ENCODE measurements at places on chromosomes 4 and X.
A peak's percentile ranks its signal among the peaks of the same experiment; 100 is the strongest.

DNA sequence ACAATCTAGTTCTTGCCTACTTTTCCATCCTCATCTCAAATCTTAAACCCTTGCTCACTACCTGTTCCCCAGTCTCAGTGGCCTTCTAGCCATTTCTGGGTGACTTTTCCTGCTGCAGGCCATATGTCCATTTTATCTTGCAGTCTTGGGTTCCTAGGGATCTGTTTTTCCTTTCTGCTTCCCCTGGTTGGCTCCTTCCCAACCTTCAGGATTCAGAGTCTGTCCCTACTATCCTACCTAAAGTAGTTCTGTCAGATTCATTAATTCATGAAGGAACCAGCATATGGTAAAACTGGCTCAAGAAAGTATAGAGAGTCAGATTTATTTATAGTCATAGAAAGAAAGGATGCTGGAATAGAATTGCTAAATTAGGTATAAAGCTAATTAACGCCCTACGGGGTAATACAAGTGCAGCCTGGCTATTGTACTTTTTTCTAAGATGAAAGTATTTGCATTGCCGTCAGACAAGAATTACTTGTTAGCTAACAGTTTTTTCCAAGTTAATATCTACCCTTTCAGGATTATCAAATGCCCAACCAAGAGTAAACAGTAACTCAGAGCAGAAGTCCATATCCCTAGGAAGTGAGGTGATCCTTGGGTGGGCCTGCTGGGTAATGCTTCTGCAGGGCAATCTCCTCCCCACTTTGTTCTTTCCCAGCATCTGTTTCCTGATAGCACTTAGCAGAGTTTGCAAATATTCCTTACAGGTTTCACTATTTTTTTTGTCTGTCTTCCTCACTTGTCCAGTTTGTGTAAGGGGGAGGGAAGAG is 63.6 kb downstream of the REPS2 start:
- no peak for DNase-seq

GRCh38 chr4:54731552-54731951 is 73.8 kb downstream of the KIT start:
- no peak for DNase-seq

- no peak for DNase-seq
Observed at GRCh38 chr4:14596028-14596427, 406.3 kb upstream of the CPEB2 start.

DNA sequence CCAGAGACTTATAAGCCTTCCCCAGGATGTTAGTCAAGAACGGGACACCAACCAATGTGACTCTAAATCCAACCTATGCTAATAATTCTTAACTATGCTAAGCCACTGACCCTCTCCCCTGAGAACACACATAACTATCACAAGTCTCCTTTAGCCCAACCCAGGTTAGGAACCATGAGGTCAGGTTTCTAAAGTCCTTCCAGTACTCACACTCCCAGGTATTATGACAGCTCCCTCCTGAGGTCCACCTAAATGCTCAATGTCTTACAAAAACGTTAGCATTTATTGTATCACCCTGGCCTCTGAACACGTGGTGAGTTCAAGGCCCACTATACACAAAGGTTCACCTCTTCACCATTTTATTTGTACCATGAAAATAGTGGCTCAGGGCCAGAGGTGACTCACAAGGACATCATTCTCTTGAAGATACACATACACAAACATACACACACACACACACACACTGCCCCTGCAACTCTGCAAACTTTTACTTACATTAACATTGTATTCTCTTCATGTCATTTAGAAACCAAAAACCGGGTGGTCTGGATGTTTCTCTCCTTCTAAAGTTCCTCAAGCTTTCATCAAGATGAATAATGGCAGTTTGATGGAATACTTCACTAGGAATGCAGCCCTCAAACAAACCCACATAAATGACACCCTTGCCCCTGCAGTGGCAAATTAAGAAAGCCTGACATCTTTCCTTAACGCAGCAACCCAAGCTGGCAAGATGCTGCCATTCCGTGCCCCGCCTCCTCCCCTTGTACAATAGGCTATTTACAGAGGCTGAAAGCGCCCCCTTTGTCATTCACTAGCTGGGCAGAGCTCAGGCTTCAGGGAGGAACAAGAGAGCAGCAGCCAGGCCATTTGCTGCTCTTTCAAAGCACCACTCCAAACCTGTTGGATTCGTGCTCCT is 17.7 kb downstream of the ACSL1 start:
- DNase-seq: peak; percentile 49

DNA sequence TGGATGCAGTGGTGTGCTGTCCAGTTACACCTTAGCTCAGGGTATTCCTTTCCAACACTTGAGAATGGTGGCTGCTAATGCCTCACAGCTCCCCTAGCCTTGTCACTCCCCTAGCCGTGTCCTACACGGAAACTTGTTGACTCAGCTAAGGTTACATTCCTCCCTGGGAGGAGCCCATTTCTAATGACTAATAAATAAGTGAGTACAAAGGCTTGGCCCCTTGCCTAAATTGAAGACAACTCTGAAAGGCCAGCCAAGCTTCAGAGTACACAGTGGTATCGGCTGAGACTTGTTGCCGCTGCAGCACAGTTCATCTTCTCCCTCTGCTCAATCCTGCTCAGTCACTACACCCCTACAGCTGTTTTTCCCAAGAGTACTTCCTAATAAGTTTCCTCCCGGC is 21.2 kb upstream of the SLC25A31 start:
- DNase-seq: peak; percentile 24

- no peak for DNase-seq
Observed at GRCh38 chrX:23783589-23784469, 856 bp downstream of the SAT1 start.

- no peak for DNase-seq
Observed at GRCh38 chr4:13912966-13913365, 285.4 kb upstream of the BOD1L1 start.

GRCh38 chrX:26925088-26925487 is 538.1 kb downstream of the PPP4R3C start:
- DNase-seq: no peak

- DNase-seq: peak; percentile 52
Observed at GRCh38 chr4:37689353-37690095, 3.3 kb upstream of the RELL1 start.

- DNase-seq: no peak
Observed at GRCh38 chr4:105113800-105114199, 32.9 kb upstream of the TET2 start.

GRCh38 chrX:153775293-153776119 is 5.3 kb upstream of the SRPK3 start:
- DNase-seq: peak; percentile 14

DNA sequence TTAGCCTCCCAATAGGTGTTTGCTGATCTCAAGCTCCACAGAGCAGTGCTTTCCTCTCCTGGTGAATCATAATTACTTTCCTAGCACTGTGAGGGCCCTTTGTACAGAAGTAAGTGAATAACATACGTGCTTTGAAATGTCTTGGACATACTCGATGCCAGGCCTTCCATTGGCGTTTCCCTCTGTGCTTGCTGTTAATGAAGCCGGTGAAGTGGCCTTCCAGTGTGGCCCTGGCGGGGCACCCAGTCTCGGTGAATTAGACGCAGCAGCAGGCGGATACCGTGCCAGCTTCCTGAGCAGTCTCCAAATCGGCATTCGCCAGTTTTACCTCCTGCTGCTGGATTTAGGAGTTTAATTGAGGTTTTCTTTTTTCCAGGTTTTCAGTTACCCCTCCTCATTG is 132.3 kb downstream of the HMX1 start:
- no peak for DNase-seq

DNA sequence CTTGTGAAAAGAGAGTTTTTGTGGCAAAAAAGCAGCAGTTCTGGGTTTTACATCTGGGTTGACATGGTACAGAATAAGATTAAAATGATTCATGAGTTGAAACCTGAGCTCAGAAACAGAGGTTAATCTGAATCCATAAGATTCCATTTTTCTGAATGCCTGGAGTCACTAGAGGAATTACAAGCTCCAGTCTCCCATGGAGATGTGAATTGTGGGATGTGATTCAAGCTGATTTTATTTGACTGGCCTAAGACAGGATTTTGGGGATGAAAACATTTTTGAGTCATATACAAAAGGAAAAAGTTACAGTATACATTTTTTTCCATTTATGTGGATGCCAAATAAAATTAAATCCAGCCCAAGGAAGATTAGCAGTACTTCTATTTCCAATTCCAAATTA is 161.1 kb downstream of the RBM46 start:
- DNase-seq: no peak

GRCh38 chr4:139907001-139907809 is 241.6 kb downstream of the MGST2 start:
- DNase-seq: no peak

DNA sequence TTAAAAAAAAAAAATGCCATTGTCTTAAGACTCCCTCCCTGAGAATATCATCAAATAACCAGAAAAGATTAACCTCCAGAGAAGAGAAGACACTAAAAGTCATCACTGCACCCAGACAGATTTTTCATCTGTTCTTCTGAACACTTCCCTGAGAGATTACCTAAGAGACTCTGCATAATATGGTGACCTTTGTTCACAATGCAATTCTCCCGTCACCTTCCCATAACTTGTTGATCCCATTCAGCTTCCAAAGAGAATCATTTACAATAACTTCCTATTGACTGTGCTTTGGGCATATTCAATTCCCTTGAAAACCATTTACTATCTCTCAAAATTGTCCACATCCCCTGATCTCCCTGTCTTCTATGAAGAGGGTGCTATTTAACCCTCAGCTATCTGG is 85.1 kb upstream of the SMAD1 start:
- DNase-seq: no peak

DNA sequence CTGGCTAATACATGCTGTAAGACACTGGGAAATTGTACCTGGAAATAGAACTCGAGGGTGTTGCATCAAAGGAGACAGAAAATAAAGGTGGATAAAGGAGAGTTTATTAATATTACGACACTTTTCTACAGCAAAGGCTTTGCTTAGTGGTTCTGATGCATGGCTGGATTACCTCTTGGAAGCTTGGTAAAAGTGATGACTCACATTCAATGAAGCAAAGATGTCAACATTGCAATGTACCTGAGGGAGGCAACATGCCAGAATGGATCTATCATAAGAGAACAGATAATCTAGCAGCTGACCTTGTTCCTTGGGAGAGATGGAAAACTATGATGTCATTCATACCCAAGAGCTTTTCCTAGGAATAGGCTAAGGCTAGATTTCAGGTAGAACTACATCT is 735.1 kb upstream of the DIAPH2 start:
- DNase-seq: no peak

GRCh38 chr4:136743238-136743637 is 789.1 kb downstream of the PCDH18 start:
- DNase-seq: no peak

- DNase-seq: no peak
Observed at GRCh38 chr4:102218656-102219055, 126.6 kb downstream of the SLC39A8 start.

DNA sequence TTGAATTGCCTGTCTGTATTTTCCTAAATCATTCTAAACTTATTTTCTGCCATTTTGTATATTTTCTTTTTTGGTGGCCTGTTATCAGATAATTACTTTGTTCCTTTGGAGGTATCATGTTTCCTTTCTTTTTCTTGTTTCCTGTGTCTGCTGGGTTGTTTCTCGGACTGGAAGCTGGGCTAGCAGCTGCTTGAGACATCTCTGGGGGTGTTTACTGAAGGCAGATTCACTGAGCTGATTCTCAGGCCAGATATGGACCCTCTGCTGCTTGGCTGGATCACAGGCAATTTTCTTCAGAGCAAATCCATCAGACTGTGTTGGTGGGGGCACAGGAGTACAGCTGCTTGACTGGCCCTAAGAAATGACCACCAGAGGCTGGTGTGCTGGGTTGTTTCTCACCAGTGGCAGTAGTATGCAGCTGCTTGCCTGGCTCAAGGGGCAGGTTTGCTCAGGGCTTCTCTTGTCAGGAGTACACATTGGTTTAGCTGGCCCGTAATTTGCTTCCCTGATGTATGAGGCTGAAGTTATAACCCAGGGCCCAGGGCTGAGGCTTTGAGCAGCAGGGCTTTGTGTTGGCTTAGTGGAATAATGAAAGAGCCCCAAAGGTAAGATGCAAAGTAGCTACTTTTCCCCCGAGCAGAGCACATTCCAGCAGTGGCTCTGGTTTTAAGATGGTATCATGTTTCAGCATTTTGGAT is 680.6 kb downstream of the TECRL start:
- DNase-seq: no peak

DNA sequence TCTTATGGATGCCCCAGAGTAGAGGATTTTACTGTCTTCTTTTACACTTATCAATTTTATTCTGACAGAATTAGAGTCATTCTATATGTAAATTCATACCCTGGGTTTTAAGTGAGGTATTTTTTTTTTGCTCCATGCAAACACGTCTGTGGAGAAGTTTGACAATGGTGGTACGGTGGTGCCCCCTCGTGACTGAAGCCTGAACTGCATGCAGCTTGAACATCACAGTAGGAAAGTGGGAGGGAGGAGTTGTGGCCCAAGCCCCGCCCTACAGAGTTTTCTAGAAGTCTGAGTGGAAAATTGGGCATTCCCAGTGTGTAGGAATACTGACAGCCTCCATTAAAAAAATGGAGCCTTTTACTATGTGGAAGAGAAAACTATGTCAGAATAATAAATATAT is 73.3 kb upstream of the RAB40AL start:
- peak; percentile 82 for DNase-seq

DNA sequence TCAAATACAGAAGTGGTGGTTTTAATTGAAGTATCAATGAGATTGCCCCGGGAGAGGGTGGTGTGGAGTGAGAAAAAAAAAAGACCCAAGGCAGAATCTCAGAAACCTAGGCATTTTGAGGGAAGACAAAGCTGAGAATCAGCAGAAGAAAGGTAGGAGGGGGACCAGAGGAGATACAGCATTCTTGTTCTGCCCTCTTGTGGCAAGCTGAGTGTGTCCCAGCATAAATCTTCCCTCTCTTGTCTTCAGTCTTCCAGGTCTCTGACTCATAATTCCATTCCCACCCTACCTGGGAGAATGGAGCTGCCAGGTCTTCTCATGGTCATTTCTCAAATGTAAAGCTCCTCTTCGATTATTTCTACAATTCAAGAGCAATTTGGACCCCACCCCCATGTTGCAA is 32.7 kb upstream of the MAGED1 start:
- DNase-seq: peak; percentile 18

DNA sequence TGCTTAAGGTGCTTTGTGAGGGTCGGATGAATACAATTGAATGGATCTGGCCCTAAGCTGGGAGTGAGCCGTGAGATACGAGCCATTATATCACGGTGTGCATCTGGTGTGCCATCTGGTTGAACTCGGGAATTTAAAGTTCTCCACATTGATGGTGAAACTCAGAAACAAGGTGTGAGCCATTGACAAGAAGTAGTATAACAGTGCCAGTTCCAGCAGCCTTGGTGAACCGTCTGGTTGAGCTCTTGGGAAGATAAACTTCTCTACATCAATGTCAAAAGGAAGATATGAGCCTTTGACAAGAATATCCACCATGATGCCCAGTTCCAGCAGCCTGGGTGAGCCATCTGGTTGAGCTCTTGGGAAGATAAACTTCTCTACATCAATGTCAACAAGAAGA is 5.0 kb upstream of the CSF2RA start:
- DNase-seq: no peak

DNA sequence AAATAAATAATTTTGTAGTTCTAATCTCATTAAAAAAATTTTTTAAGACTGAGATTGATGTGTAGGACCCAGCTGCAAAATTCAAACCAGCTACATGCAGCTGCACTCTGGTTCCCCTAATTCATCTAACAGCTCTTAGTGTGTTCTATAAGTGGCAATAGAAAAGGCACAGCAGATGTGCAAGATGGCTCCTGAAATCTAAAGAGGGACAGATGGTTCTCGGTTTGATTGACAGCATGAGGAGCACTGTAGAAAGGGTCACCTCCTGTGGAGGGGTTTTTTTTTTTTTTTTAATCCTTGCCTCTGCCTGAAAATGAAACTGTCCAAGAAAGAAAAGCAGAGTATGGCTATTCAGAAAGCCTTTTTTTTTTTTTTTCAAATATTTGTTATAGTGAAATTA is 16.9 kb upstream of the OCIAD1 start:
- no peak for DNase-seq

GRCh38 chr4:94728056-94728766 is 29.5 kb upstream of the BMPR1B start:
- DNase-seq: no peak

Data from kidney (tissue), 22 donors.